ENCODE measurements at places on chromosomes 3 and 15. TPM values are rescaled to one million over a fixed set of nuclear protein-coding genes. Genes with fewer than 3 reads are reported as not detected.

- DNase-seq = no peak
Observed at GRCh38 chr3:122080207-122080587, 25.0 kb downstream of the CD86 start.

DNA sequence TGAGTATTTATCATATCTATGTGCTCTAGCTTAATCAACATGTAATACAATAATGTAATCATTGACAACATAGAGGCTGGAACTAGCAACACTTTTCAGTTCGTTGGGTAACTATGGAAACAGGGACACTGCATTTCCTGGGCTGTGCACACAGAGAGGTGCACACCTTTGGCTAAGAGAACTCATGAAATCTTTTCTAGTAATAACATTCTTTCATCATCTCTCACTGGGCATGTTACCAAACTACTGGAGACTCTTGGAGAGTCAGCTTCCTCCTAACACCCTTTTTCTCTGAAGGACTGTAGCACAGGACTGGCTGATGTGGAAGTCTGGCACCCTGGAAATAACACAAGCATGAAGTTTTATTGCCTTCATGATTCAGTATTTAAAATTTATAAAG lies 135.6 kb downstream of the KCNMB2 start:
- DNase-seq = no peak

GRCh38 chr3:180142041-180142440 lies 105.3 kb upstream of the PEX5L start:
- no peak for DNase-seq

SATB1 gene
- 6.8 TPM for total RNA-seq
